ENCODE measurements at places on chromosomes 1 and 21.
A peak's percentile ranks its signal among the peaks of the same experiment; 100 is the strongest.

GRCh38 chr1:163187849-163188248 is 14.9 kb downstream of the RGS5 start:
- DNase-seq: no peak
- H3K27me3 ChIP-seq: no peaks in the 10 kb centered on the region
- H3K36me3 ChIP-seq: no peaks in the 10 kb centered on the region
- no peak overlapping the region for H3K27ac ChIP-seq
- H3K4me3 ChIP-seq: no peak overlapping the region

DNA sequence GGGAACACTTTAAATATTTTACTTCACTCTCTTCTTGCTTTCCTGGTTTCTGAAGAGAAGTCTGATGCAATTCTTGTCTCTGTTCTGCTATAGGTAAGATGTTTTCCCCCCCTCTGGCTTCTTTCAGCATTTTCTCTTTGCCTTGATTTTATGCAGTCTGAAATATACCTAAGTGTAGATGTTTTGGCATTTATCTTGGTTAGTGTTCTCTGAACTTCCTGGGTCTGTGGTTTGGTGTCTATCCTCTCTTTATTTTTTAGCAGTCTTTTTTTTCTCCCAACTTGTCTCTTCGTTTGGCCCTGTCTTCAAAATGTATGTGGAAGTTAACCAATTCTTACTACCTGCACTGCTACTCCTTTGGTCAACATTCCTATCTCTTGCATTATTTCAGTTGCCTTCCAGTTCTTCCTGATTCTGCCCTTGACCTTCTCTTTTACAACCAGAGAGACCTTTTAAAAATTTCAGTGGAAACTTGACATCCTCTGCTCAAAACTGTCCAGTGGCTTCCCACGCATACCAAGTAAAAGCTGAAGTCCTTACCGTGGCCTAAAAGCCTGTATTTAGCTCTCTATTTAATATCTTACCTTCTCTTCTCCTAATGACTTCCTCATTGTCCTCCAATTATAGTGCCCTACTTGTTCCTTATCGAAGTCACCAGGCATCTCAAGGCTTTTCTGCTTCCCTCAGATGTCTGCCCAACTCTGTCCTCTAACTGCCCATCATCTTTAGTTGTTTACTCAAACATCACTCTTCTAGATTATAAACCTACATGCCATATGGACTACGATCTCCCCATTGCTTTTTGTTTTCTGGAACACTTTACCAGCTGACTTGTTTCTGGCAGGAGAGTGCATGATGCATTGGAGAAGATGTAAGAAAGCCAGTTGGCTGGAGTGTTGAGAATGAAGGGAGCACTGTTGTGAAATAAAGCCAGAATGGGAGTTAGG is 40.9 kb downstream of the RAP1A start:
- no peaks in the 10 kb centered on the region for H3K36me3 ChIP-seq
- DNase-seq: no peak
- no peak overlapping the region for H3K4me3 ChIP-seq

DNA sequence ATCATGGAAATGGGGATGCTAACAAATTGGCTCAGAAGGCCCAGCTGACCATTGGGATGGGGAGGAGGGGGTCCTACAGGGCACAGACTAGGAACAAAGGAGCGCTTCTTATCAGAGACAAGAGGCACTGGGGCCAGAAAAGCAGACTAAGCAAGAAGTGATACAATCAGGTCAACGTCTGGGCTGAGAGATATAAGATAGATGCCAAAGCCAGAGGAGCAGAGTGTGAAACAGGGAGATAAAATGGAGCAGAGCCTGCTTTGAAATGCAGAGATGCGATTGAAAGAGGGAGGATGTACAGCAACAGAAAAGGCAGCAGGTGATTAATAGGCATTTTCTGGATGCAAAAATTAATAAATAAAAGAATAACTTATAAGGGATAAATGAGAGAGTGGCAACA is 127.5 kb upstream of the SAMSN1 start:
- H3K27ac ChIP-seq: no peak overlapping the region
- H3K4me1 ChIP-seq: no peaks in the 10 kb centered on the region
- H3K36me3 ChIP-seq: no peaks in the 10 kb centered on the region
- no peak for DNase-seq
- H3K27me3 ChIP-seq: no peaks in the 10 kb centered on the region
- H3K4me3 ChIP-seq: no peak overlapping the region

DNA sequence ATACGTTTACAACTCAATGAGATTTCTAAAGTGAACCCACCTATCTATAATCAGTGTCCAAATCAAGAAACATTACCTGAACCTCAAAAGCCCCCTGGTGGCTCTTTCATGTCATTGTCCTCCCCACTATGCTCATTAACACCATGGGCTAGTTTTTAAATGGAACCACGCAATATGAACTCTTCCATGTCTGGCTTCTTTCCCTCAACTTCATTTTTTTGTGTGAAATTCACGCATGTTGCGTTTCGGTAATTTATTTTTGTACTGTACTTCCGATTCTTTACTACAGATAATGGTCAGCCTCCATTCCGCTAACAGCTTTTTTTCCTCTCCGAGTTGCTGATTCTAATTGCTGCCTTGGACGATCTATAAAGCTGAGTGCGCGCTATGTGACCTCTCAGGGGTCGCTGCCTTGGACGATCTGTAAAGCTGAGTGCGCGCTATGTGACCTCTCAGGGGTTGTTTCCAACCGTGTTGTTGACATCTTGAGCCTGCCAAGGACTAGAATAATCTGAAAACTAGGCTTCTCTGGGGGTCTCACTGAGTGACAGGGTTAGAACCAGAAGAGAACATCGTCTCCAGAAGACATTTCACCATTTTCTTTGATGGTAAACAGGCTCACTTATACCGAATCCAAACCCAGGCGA is 1.1 kb upstream of the CACYBP start:
- peak overlapping the region; percentile 37 for H3K4me3 ChIP-seq
- DNase-seq: peak; percentile 59
- H3K27me3 ChIP-seq: no peaks in the 10 kb centered on the region
- H3K27ac ChIP-seq: peak overlapping the region; percentile 96
- H3K36me3 ChIP-seq: no peaks in the 10 kb centered on the region
- peaks cover 9% of the 10 kb centered on the region for H3K4me1 ChIP-seq

DNA sequence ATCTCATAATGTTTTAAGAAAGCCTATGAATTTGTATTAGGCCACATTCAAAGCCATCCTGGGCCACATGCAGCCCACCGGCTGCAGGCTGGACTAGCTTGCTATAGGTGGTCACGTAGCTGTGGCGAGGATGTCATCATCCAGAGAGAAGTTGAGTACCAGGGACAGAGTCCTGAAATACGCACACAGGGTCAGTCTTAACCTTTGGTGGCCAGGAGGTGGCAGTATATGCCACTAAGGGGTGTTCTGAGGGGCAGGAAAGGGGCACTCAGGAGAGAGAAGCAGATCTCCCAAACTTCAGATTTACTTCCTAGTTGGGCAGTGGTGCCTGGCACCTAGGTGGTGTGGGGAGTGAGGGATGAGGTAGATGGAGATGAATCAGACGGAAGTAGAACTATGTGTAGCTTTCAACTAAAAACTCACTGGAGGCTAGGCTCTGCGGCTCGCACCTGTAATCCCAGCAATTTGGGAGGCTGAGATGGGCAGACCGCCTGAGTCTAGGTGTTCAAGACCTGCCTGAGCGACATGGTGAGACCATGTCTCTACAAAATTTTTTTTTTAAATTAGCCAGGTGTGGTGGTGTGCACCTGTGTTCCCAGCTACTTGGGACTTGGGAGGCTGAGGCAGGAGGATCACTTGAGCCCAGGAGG is 16.3 kb upstream of the CDK18 start:
- no peak overlapping the region for H3K27ac ChIP-seq
- peaks cover 6% of the 10 kb centered on the region for H3K4me1 ChIP-seq
- H3K4me3 ChIP-seq: no peak overlapping the region
- no peaks in the 10 kb centered on the region for H3K36me3 ChIP-seq
- H3K27me3 ChIP-seq: peaks cover 8% of the 10 kb centered on the region

DNA sequence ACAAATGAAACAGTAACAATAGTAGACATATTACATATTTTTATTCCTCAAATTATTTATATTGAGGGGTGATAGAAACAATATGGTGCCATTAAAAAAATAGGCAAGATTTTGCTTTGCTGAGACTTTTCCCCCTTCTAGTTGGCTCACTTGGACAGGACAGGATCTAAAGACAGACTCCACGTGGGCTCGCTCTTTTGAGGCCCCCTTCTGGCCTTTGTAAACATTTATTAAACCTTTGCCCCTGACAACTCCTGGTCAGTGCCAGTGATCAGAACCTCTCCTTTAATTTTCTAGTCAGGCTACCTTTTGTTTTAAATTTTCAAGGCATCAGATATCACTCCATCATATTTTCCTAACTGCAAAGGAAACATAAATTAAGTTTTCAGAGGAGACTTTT is 49.7 kb upstream of the IFI44L start:
- no peak for DNase-seq
- H3K27ac ChIP-seq: no peak overlapping the region
- no peaks in the 10 kb centered on the region for H3K36me3 ChIP-seq
- no peaks in the 10 kb centered on the region for H3K27me3 ChIP-seq
- H3K4me1 ChIP-seq: no peaks in the 10 kb centered on the region

DNA sequence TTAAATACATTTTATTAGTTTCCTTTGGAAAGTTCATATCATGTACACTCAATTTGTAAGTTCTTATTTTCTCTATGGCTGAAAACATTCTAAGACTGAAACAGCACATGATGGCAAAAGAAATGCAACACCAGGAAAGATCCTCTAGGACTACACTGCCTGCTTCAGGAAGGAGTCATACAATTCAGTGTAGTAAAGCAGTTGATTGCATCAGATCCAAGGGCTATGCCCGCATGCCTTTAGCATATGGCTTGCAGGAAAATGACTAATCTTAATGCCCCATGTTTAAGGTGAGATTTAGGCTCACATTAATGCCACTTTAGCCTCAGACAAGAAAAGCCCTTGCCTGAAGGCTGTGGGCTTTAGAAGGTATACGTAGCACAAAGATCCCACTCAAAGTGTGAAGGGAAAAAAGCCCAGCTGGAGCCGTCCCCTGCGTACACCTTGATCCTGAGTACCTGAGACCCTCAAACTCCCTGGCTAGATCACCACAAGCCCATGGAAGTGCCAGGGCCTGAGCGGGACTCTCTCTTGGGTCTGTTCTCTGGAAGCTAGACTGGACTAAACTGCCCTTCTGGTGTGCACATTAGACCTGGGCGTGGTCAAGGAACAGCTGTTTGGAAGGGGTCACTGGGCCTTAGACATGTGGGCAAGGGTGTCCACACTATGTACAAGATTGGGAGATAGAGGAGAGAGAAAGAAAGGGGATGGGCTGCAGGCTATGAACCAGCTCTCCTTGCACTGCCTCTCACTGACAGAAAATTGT is 52.9 kb downstream of the ESRRG start:
- H3K27ac ChIP-seq: no peak overlapping the region
- no peaks in the 10 kb centered on the region for H3K27me3 ChIP-seq

DNA sequence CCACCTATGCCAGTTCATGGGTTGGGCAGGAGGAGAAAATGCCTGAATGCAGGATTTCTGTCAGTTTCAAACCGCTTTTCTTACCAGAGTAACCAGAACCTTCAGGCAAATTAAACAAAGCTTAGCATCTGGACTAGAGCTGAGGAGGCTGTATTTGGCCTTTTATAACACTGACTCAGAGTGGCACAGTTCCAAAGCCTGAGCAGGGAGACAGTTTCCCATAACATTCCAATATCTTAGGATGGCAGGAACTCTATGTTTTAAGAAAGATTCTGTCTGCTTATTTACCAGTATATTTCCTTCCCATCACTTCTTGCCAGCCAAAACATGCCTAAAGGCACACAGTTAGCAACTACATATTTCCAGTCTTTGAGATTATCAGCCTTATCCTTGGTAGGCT is 46.8 kb downstream of the UBR4 start:
- no peak overlapping the region for H3K4me3 ChIP-seq
- H3K27ac ChIP-seq: no peak overlapping the region
- H3K4me1 ChIP-seq: peaks cover 8% of the 10 kb centered on the region

GRCh38 chr1:176626572-176627061 is 163.6 kb downstream of the PAPPA2 start:
- H3K27ac ChIP-seq: no peak overlapping the region
- H3K27me3 ChIP-seq: no peaks in the 10 kb centered on the region
- DNase-seq: no peak

GRCh38 chr1:159914252-159915018 is 10.9 kb downstream of the TAGLN2 start:
- H3K27ac ChIP-seq: no peak overlapping the region
- H3K4me1 ChIP-seq: peaks cover 53% of the 10 kb centered on the region
- DNase-seq: no peak
- H3K4me3 ChIP-seq: no peak overlapping the region
- no peaks in the 10 kb centered on the region for H3K27me3 ChIP-seq

DNA sequence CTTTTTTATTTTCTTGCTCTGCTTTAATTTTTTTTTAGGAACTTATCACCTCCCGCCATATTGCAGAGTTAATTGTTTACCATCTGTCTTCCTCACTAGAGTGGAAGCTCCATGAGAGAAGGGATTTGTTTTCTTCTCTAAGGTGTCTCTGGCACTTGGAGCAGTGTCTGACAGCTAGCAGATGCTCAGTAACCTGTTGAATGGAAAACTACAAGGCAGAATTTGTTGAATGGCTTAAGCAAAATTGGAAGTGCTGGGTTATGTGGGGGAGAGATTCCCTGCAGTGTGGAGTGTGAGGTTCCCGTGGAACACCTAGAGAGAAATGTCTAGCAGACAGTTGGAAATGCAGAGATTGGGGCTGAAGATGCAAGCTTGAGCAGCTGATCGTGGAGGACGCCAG is 59.5 kb upstream of the PARP1 start:
- H3K4me1 ChIP-seq: no peaks in the 10 kb centered on the region
- no peak overlapping the region for H3K4me3 ChIP-seq
- DNase-seq: no peak
- no peaks in the 10 kb centered on the region for H3K27me3 ChIP-seq

- no peaks in the 10 kb centered on the region for H3K36me3 ChIP-seq
- no peak for DNase-seq
- no peak overlapping the region for H3K4me3 ChIP-seq
- H3K4me1 ChIP-seq: peaks cover 7% of the 10 kb centered on the region
- no peak overlapping the region for H3K27ac ChIP-seq
Measured at GRCh38 chr1:54417123-54417522, 10.9 kb upstream of the SSBP3 start.

DNA sequence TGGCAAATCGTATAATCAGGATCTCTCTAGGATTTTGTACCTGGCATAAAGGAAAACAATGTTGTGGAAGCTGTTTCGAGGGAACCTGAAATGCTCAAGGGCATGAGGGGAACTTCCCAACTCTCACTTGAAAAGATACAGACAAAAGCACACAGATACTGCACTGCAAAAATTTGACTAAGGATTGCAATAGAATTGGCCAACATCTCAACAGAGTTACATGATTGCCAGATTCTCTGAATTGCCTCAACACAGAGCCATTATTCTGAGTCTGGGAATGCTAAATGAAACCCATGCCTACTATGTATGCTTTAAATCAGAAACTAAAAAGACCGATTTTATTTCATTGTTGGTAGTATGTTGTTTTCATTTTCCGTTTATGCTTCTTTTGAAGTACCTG is 16.0 kb downstream of the KRTAP19-8 start:
- no peaks in the 10 kb centered on the region for H3K27me3 ChIP-seq
- H3K4me3 ChIP-seq: no peak overlapping the region
- DNase-seq: no peak
- H3K36me3 ChIP-seq: no peaks in the 10 kb centered on the region
